ENCODE measurements at places on chromosomes 2 and 18.

DNA sequence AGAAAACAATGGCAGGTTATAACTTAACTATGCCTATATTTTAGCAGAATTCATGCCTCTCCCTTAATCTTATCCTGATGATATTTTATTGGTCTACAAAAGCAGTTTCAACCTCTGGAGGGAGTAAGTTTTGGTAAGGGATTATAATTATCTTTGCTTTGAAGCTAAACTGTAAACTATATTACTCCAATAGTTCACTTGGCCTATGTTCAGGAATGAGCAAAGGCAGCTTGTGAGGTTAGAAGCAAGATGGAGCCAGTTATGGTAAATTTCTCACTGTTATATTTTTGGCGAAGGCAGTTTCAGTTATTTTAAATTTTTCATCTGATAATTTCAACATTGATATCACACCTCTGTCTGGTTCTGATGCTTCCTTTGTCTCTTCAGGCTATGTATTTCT lies 192.5 kb upstream of the RGPD4 start:
- no peak for DNase-seq

- DNase-seq = no peak
Measured at GRCh38 chr2:144441711-144442141, 78.2 kb downstream of the ZEB2 start.

- DNase-seq = no peak
Measured at GRCh38 chr2:204966245-204966644, 421.0 kb downstream of the PARD3B start.

- DNase-seq = peak; percentile 32
Measured at GRCh38 chr2:49616800-49617199, 462.5 kb upstream of the FSHR start.

DNA sequence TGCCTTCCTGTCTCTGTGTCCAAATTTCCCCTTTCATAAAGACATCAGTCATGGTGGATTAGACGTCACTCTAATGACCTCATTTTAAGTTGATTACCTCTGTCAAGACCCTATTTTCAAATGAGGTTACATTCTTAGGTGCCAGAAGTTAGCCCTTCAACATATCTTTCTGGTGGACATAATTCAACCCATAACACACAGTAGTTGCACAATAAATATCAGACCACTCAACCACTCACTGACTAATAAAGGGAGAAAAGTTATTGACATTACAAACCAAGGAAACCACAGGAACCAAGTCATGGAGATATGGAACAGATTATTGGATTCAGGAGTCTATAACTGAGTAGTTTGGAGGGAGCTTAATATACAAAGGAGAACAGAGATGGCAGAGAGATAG lies 377.4 kb upstream of the ACVR2A start:
- DNase-seq = no peak

GRCh38 chr2:99602476-99602875 lies 112.7 kb upstream of the REV1 start:
- DNase-seq = no peak

GRCh38 chr2:20621366-20622295 lies 29.3 kb downstream of the HS1BP3 start:
- DNase-seq = no peak
